ENCODE measurements at places on chromosomes 2 and 18. TPM values are rescaled to one million over a fixed set of nuclear protein-coding genes. Genes with fewer than 3 reads are reported as not detected.

- no peak for DNase-seq
Observed at GRCh38 chr2:19872302-19872701, 29.5 kb downstream of the TTC32 start.

GRCh38 chr18:14900435-14900834 lies 152.5 kb downstream of the ANKRD30B start:
- DNase-seq = no peak

DNA sequence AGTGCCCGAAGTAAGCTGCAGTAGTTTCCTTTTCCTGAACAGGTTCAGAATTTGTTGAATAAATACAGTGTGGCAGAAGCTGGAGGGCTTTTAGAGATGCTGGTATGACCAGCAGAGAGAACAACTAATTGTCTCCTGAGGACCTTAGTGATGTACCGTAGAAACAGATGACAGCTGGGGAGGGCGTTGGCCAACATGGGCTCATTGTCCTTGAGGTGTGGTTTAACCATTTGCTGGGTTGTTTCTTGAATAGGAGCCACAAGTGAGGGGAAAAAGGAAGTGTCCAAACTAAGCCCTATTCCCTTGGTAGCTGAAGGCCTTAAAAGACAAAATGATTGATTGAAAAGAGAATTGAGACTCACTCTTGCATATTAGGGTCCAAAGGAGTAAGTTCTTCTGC lies 11.7 kb upstream of the FAM228A start:
- DNase-seq = no peak

GRCh38 chr2:159217676-159218075 lies 68.8 kb downstream of the WDSUB1 start:
- DNase-seq = no peak

DNA sequence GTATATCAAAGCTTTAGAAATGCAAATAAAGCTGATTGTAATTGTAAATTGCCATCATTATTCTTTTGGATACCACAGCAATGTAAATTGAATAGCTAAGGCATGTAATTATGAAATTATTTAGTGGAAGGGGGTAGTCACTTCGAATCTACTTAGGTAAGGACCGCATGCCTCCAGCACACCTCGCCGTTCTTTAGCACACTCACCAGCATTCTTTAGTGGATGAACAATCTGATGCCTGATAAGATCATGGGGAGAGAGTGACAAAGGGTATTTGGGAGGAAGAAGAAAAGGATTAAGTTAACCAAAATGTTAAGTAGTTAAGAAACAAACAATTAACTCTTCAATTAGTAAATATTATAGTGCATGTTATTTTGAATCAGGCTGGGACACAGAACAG lies 46.4 kb upstream of the DSC1 start:
- DNase-seq = no peak

DNA sequence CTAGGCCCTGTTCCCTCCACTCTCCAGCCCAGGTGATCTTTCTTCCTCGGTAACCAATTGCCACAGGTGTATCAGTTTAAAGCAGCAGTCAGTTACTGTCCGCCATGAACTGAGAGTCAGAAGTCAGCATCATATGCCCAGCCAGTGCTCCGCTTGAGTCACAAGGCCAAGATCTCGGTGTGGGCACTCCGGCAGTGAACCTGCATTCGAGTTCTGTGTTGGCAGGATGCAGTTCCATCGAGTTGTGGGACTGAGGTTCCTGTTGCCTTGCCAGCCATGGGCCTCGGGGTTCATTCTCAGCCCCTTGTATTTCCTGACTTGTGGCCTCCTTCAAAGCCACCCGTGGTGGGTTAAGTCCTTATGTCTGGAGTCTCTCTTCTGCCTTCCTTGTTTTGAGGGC lies 3.1 kb upstream of the TMEM185B start:
- DNase-seq = no peak

DNA sequence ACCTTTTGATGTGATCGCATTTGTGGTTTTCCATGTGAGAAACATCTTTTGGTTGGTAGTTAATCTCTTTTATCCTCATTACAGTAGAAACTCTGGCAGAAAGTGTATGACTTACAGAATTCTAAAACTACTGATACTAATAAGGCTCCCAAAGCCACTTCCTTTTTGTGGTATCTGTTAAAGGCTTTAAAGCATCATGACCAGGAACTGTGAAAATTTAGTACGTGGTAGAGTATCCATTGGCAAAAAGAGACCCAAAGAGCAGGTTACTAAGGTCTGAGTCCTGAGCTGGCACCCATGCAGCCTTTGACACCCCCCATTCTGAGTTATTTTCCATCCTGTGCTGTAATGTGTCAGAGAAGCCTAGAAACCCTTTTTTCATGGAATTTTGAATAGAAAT lies 94.5 kb downstream of the DPP4 start:
- DNase-seq = no peak

DNA sequence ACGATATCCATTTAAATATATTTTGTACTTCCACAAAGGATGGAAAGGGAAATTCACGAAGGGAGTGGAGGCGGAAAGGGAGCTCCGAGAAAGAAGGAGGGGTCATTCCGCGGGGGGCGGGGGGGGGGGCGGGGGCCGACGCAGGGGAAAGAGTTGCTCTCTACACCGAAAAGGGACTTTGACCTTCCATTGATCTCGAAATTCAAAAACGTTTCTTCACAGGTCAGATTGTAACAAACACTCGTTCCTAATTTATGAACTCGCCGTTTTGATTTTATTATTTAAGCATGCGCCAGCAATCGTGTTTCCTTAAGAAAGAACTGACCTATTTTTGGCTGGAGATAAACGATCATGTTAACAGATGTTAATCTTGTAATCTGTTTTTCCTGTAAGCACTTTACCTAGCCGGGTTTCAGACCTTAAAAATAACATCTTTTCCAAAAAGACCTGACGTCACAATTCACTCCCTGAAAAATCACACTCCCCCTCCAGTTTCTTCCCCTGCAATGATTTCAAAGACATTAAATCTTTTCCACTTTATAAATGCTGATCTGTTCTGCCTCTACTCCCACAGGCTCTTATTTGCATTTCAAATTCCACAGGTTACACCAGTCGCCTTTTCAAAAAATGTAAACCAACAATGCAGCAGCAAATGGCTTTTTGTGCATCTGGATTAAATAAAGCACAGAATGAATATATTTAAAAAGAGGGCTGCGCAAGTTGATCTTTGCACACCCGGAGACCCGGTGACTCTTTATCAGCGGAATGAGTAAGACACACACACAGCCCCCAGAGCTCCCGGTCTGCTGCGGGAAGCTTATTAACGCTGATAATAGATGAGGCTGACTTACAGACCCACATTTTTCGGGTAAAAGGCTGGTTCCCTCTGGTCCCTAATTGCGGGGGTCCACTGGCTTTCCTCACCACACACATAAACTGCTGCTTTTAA lies 1.6 kb downstream of the ZNF516 start:
- DNase-seq = peak; percentile 26

DNA sequence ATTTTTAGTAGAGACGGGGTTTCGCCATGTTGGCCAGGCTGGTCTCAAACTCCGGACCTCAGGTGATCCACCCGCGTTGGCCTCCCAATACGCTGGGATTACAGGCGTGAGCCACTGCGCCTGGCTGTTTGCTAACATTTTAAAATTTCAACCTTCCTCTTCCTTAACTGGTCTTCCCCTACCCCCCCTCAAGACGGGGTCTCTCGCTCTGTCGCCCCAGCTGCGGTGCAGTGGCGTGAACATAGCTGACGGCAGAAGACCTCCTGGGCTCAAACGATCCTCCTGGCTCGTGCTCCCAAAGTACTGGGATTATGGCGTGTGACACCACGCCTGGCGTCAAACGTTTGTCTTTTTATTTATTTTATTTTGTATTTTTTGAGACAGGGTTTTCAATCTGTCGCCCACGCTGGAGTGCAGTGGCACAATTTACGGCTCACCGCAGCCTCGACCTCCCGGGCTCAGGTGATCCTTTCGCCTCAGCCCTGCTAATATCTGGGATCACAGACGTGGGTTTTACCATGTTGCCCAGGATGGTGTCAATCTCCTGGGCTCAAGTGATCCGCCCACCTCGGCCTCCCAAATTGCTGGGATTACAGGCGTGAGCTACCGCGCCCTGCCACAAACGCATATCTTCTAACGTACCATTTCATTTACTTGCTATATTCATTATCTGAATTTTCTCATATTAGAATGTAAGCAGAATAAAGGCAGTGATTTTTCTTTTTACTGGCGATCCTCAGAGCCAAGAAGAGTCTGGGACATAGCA lies 984 bp upstream of the MSH2 start:
- DNase-seq = peak; percentile 7

Gene FAM124B
- total RNA-seq = 1.9 TPM

Gene MYL12B
- total RNA-seq = 204 TPM

Gene ARHGAP15
- 165 TPM for total RNA-seq

Gene SNED1
- total RNA-seq = 0.97 TPM

Gene MREG
- 9.8 TPM for total RNA-seq

Gene DUSP19
- 1.1 TPM for total RNA-seq

Gene AGPS
- total RNA-seq = 36.0 TPM

Gene XIRP2
- total RNA-seq = 0.16 TPM
